ENCODE measurements at places on chromosomes 6 and 20.
A peak's percentile ranks its signal among the peaks of the same experiment; 100 is the strongest.

DNA sequence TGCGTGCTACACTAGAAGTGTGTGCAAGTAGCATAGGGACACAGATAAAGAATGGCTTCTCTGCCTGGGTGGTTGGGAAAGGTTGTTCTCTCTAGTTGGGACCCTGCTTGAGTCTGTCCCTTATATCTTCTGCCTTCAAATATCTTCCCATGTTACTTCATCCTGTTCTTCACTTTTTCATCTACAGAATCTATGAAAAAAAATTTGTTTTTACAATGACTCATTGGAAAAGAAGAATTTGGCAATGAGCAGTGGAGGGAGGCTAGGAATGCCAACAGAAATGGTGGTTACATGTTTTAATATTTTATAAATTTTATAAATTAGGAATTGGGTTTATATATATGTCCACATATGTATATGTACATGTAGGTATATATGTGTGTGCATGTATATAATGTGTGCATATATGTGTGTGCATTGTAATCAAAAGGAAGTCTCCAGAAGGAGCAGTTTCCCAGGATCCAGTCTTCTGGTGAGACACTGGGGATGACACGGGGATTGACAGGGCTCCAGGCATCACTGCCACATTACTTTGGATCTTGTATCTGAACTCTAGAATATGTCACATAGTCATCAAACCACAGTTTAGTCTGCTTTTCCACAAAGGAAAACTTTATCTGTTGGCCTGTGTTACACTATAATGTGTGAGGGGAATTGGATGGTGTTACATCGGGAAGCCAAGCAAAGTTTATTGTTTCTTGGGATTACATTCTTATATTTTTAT lies 75.3 kb upstream of the RIPOR2 start:
- H3K4me1 ChIP-seq = peaks cover 8% of the 10 kb centered on the region
- H3K27me3 ChIP-seq = no peaks in the 10 kb centered on the region
- no peak for DNase-seq
- H3K27ac ChIP-seq = no peak overlapping the region
- no peak overlapping the region for H3K4me3 ChIP-seq
- no peaks in the 10 kb centered on the region for H3K36me3 ChIP-seq

GRCh38 chr6:109722564-109723254 lies 31.6 kb downstream of the FIG4 start:
- no peak overlapping the region for H3K4me3 ChIP-seq
- no peaks in the 10 kb centered on the region for H3K36me3 ChIP-seq
- no peak for DNase-seq
- no peaks in the 10 kb centered on the region for H3K27me3 ChIP-seq

DNA sequence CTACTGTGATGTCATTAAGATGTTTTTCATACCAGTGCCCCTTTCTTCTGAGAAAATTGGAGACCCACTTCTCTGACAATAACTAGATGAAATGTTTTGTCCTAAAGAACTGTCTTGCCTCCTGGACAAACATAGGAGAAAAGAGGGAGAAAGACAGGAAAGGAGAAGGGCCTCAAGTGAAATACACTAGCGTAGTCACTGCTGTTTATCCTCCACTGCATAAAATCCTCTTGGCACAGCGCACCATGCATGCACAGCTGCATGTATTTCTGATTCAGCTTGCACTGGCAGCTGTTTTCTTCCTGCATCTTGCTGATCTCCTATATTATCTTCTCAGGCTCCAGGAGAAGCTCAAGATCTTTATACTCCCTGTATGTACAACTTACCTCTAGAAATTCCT lies 158.0 kb upstream of the BMP5 start:
- no peaks in the 10 kb centered on the region for H3K36me3 ChIP-seq
- H3K4me1 ChIP-seq = no peaks in the 10 kb centered on the region

DNA sequence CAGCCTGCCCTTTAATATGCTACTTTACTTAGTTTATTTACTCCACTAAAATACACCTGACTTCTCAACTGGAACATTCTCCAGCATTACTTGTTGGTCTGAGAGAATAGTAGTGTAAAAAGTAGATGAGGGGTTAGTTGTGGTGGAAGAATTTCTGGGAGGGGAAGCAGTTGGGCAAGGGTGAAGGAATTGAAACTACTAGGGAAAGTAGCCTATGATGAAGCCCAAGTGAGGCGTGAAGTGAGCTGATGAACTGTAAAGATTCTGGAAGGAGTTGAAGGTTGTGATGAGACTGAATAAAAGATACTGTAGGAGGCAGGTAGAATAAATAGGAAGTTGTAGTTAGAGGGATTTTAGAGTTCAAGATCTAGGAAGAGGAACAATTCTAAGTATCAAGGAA lies 72.5 kb downstream of the ITCH start:
- H3K27me3 ChIP-seq = no peaks in the 10 kb centered on the region
- no peak overlapping the region for H3K27ac ChIP-seq
- H3K36me3 ChIP-seq = no peaks in the 10 kb centered on the region
- DNase-seq = no peak

- no peaks in the 10 kb centered on the region for H3K27me3 ChIP-seq
- H3K27ac ChIP-seq = no peak overlapping the region
- H3K4me1 ChIP-seq = no peaks in the 10 kb centered on the region
Observed at GRCh38 chr6:112933947-112934346, 586.8 kb downstream of the RFPL4B start.

GRCh38 chr20:58268421-58268821 lies 40.0 kb upstream of the ANKRD60 start:
- no peak overlapping the region for H3K4me3 ChIP-seq
- H3K27ac ChIP-seq = no peak overlapping the region
- H3K27me3 ChIP-seq = no peaks in the 10 kb centered on the region
- no peak for DNase-seq

DNA sequence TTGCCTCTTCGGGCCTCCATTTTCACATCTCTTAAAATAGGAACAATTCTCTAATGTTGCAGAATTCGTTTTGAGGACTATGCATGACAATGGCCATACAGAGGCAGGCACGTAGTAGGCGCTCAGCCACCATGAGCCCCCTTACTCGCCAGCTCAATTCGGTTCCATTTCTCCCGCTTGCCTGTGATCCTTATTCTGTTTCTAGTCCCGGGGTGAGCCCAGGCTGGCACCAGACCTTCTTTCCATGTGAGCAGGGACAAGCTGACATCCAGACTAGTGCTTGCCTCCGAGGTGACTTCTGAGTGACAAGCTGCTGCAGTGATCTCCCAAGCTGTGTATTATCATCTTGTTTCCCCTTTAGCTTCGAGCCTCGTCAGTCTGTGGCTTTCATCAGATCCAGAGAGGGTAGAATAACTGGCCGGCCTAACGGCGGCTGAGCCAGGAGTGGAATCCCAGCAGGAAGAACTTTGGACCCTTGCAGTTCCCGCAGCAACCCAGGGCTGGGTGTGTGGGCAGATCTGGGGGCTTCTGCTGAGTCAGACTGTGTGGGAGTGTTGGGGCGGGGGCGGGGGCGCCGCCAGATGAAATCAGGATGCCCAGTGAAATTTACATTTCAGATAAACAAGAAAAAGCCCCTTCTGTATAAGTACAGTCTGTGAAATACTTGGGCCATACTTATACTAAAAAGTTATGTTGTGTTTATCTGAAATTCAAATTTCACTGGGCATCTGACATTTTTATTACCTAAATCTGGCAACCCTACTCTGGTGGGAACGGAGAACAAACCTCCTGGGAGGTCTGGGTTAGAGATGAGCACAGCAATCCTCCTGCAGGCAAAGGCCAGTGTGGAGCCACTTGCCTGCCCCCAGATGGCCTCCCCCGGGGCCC lies 10.9 kb downstream of the BANF2 start:
- no peaks in the 10 kb centered on the region for H3K36me3 ChIP-seq
- H3K4me1 ChIP-seq = peaks cover 11% of the 10 kb centered on the region
- H3K27me3 ChIP-seq = no peaks in the 10 kb centered on the region
- DNase-seq = no peak
- H3K27ac ChIP-seq = no peak overlapping the region
- H3K4me3 ChIP-seq = no peak overlapping the region

DNA sequence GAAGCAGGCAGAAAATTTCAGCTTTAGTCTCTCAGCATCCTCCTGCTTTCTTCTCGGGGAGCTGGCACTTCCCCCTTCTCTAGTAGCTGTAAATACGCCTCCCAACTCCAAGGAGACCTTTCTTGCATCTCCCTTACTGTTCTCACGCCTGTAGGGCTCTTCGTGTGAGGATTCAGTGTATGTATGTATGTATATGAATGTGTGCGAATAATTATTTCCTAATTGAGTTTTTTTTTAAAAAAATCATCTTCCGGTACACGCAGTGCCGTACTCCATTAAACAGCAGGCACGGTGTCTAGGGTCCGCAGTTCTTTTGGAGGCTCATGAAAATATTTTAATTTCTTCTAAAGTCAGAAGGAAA lies 85.4 kb downstream of the HFE start:
- peak overlapping the region; percentile 96 for H3K27ac ChIP-seq
- no peaks in the 10 kb centered on the region for H3K36me3 ChIP-seq
- H3K4me3 ChIP-seq = peak overlapping the region; percentile 77
- no peaks in the 10 kb centered on the region for H3K27me3 ChIP-seq
- H3K4me1 ChIP-seq = peaks cover 5% of the 10 kb centered on the region

DNA sequence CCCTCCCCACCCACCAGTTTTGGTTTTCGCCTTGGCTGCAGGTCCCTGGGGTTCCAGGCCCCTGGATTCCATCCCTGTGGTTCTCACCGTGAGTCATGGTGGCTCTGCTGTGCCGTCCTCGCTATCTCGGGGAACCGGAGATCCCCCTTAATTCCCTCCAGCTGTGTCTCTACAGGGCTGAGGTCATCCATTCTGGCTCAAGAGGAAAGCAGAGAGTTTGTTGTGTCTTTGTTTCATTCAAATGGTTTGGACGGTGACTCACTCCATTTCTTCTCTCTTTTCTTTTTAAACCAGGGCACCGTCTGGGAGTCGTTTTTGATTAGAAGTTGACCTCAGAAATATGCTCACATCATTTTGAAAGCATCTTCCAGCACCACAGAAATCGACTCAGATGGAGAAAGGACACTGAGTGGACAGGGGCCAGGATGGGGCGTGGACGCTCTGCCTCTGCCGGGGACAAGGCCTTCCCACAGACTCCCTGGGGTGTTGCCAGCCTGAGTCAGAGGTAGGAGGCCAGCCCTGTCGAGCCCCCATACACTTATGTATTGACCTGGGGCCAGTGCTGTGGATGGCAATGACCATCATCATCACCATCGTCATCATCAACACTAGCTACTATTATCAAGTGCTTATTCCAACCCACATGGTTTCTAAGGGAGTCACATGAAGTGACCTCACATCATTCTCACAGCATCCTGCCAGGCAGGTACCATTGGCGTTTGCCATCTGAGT lies 176.2 kb downstream of the NFATC2 start:
- no peak overlapping the region for H3K4me3 ChIP-seq
- DNase-seq = no peak
- no peaks in the 10 kb centered on the region for H3K36me3 ChIP-seq
- H3K4me1 ChIP-seq = no peaks in the 10 kb centered on the region
- no peaks in the 10 kb centered on the region for H3K27me3 ChIP-seq
- H3K27ac ChIP-seq = no peak overlapping the region

DNA sequence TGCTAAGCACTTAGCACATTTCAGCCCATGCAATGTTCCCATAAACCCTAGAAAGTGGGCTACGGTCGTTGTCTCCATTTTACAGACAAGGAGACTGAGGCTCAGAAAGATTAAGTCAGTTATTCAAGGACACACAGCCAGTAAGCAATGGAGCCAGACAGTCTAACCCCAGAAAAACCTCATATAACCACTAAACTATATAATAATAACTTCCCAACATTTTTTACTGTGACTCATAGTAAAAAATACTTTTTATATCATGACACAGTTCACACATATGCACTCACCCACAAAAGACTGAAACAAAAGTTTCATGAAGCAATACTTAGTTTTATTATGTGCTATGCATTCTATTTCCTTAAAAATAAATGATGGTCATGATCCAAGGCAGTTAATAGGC lies 66.2 kb upstream of the EYA2 start:
- H3K27me3 ChIP-seq = no peaks in the 10 kb centered on the region
- no peaks in the 10 kb centered on the region for H3K36me3 ChIP-seq
- no peak for DNase-seq

GRCh38 chr6:25578538-25578937 lies 73.5 kb upstream of the SCGN start:
- no peaks in the 10 kb centered on the region for H3K27me3 ChIP-seq
- no peaks in the 10 kb centered on the region for H3K4me1 ChIP-seq
- no peaks in the 10 kb centered on the region for H3K36me3 ChIP-seq
- H3K27ac ChIP-seq = no peak overlapping the region
- no peak for DNase-seq

- no peak overlapping the region for H3K27ac ChIP-seq
- no peak for DNase-seq
- no peaks in the 10 kb centered on the region for H3K27me3 ChIP-seq
- no peak overlapping the region for H3K4me3 ChIP-seq
Observed at GRCh38 chr6:36113049-36113448, 17.3 kb upstream of the MAPK13 start.

- H3K27ac ChIP-seq = no peak overlapping the region
- peaks cover 9% of the 10 kb centered on the region for H3K4me1 ChIP-seq
- no peak overlapping the region for H3K4me3 ChIP-seq
- no peaks in the 10 kb centered on the region for H3K27me3 ChIP-seq
- no peaks in the 10 kb centered on the region for H3K36me3 ChIP-seq
- DNase-seq = no peak
Observed at GRCh38 chr6:71252960-71253359, 35.7 kb upstream of the OGFRL1 start.

DNA sequence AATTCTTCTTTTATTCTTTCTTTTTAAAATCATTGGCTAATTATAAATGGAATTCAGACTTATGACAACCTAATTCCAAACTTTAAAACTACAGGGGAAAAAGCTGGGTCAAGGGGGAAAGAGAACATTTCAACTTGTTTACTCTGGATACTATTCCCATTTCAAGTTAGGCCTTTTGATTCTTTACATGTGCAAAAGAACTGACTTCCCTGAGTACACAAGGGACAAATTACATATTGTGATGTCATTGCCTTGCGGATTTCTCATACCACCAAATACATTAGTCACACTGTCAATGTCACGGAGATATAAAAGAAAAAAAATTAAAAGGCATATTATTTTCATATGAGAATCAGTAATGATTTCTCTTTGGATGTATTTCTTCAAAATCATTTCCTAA lies 96.5 kb upstream of the TBX18 start:
- no peak overlapping the region for H3K27ac ChIP-seq
- no peaks in the 10 kb centered on the region for H3K36me3 ChIP-seq
- DNase-seq = no peak
- no peaks in the 10 kb centered on the region for H3K27me3 ChIP-seq
- H3K4me3 ChIP-seq = no peak overlapping the region

DNA sequence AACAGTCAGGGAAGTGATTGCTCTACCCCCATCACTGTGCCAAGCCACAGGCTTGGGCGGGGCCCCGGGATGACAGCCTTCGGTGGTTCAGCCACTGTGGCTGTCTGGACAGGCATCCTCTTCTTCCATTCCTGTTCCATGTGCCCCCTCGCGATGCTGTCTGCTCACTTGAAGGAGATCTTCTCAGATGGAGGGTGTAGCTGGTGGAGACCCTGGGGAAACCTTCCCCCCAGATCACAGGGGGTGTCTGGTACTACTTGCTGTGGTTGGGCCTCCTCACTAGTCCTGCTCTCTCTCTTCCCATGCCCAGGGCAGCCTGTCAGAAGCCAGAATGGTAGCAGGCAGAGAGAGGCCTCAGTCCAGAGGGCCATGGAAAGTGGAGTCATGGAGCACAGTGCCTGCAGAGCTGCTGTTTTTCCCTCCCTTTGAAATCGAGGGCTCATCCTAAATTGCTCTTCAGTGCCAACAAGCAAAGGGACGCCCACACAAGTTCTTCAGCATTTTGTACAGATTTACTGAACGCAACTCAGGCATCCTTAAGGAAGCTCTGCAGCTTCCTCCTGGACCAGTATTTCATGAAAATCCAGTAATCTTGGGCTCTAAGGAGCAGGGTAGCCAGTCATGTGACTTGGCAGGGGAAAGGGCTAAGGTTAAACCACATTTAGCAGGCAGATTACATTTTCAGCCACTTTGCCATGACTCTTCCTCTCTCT lies 326.6 kb downstream of the ZFAND3 start:
- no peaks in the 10 kb centered on the region for H3K36me3 ChIP-seq
- H3K27me3 ChIP-seq = no peaks in the 10 kb centered on the region
- H3K4me1 ChIP-seq = no peaks in the 10 kb centered on the region
- DNase-seq = no peak
- no peak overlapping the region for H3K27ac ChIP-seq

Measured in testis (tissue), 5 donors.